ENCODE measurements at places on chromosomes 11 and 22.

- DNase-seq, result no peak
Measured at GRCh38 chr11:62919898-62920640, 1.1 kb downstream of the CHRM1 start.

DNA sequence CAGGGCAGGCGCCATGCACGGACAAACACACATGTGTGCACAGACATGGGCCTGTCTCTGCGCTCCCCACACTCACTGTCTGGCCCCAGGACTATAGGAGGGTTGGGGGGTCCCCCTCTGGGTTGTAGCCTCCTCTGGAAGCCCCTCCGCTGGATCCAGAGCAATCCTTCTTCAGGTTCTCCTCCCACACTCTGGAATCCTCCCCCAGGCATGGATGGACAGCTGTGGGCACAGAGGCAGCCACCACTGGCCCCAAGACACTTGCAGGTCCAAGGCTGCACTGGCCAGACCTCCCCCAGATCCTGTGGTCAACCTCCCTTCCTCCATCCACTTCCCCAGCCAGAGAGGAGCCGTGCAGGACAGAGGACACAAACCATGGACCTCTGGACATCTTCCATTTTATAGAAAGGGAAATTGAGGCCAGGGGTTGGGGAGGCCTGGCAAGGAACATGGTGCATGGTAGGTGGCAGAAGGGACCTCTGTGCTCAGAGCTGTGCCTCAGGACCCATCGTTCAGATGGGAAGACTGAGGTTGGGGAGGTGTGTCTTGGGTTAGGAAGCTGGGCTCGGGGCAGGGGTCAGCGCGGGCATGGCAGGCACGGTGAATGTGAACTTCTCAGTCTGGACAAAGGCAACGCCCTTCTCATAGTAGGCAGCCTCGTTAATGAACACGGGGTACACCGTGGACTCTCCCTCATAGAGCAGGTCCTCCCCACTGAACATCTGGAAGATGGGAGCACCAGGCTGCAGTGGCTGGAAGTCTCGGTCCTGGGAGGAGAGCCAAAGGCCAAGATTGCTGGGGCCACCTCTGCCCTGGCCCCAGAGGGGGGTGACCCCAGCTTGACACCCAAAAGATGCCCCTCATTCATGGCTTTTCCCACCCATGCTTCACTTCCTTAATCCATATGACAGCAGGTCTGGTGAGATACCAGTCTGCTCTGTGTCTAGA lies 2.9 kb upstream of the TBX10 start:
- no peak for DNase-seq

GRCh38 chr11:13697710-13698109 lies 29.2 kb downstream of the FAR1 start:
- DNase-seq, result no peak

DNA sequence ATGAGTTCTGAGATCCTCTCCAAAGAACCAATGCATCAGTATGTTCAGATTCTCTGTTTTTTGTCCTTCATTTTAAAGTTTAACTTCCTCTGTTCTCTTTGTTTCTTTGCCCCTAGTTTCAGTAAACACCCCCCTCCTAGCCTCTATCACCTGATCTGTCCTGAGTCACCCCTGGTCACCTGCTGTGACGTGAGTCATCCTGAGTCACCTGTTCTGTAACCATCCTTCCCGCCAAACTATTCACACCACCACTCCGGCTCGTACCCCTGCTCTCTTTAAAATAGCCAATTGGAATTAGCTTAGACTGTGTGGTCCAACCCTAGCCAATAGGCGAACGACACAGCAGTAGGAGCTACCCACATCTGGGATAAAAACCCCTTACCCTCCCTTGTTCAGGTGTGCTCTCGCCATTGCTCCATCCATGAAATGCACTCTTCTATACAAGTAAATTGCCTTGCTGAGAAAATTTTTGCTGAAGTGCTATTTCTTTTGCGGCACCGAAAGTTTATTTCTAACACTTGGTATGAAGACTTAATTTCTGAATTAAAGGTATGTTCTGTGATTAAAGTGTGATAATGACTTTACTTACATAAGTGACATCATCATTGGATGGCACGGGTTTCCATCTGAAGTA lies 318.4 kb downstream of the AASDHPPT start:
- no peak for DNase-seq

- DNase-seq, result no peak
Measured at GRCh38 chr22:29703569-29704195, 16.1 kb upstream of the CABP7 start.

DNA sequence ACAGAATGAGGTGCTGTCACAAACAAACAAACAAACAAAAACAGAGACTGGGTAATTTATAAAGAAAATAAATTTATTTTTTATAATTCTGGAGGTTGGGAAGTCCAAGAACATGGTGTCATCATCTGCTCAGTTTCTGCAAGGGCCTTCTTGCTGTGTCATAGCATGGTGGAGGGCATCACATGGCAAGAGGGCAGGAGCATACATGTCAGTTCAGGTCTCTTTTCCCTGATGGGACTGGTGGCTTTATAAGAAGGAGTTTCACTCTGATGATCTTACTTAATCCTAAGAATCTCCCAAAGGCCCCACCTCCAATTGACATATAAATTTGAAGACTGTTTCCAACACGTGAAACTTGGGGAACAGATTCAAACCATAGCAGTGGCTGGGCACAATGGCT lies 135.7 kb downstream of the NECTIN1 start:
- DNase-seq, result no peak

- DNase-seq, result no peak
Measured at GRCh38 chr22:49009359-49010063, 818.2 kb downstream of the BRD1 start.

DNA sequence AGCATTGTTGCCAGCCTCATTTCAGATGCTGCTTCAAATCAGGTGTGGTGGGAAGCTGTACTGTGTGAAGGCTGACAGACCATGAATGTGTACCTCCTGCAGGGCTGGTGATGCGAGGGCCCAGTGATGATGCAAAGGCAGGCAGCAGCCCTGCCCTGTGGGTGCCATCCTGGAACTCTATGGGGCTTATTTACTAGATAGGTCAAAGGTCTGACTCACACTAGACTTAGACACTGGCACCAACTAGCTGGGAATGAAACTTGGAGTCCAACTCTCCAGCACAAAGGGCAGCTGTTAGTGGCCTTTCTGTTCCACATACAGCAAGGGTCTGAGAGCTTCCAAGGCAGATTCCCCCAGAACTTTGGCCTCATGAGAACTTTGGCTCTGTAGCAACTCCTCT lies 138.4 kb downstream of the TTC17 start:
- DNase-seq, result no peak

GRCh38 chr22:45577746-45578523 lies 75.3 kb downstream of the FBLN1 start:
- DNase-seq, result peak; percentile 55

- no peak for DNase-seq
Measured at GRCh38 chr11:65546217-65546958, 11.8 kb downstream of the LTBP3 start.

DNA sequence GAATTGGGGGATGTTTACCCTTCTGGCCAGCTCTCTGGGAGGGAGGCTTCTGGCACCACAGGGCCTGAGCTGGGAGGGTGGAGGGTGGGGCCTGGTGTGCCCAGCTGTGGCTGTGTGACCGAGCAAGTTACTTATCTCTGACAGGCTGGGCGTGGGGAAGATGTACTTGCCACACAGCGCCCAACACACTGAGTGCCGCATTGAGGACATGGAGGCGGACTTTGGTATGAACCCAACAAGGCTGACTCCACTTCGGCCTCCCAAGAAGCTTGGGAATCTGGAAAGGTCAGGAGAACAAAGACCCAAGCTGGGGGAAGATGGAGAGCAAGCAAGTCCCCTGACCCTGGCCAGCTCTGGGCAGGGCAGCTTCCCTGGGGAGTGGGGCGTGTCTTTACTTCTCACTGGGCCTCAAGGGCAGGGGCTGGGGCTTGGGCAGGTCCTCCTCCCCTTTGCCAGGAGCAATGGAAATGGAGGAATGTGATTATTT lies 2.4 kb upstream of the MGAT3 start:
- DNase-seq, result no peak

DNA sequence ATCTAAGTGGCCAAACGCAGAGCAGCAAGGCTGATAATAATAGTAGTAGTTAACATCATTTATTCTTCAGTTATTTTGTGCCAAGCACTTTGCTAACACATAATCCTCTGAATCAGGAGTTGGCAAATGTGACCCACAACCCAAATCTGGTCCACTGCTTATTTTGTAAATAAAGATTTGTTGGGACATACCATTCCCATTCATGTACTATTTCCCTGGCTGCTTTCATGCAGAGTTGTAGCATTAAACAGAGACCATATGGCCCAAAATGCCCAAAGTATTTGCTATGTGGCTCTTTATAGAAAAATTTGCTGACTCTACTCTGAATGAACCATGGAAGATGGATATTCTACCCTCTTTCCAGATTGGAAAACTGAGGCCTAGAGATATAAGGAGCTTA lies 50.3 kb downstream of the COMMD9 start:
- no peak for DNase-seq

- no peak for DNase-seq
Measured at GRCh38 chr11:110968348-110969062, 256.3 kb upstream of the ARHGAP20 start.

DNA sequence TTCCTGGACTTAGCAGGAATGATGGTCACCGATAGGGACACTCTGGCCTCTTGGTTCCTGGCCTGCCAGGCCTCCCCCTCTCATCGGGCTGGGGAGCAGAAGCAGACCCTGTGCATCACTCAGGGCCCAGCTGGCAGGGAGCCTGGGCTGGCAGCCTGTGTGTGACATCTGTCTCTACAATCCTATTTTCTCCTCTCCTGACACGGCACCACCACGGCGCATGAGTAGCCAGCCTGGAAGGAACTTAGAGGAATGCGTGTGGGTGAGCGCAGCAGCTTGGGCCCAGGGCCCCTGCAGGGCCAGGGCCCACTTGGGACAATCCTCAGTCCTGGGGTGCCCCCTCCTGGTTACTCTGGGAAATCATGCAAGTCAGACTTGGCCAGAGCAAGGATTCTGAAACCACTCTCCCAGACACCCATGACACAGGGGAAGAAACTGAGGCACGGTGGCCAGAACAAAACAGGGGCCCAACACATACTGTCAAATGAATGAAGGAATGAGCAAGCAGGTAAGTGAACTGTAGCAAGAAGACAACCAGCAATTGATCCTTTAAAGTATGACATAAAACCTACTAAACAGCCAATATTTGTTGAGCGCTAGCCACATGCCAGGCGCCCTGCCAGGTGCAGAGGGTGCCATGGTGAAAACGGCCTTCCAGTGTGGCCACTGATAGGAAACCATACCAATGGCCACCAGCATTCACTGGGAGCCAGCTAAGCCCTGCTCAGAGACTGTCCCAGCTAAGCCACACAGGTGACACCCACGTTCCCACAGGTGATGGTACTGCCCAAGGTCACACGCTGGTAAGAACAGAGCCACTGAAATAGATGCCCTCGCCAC lies 13.3 kb downstream of the RSPH14 start:
- DNase-seq, result peak; percentile 50

- DNase-seq, result no peak
Measured at GRCh38 chr11:95465887-95466286, 234.9 kb upstream of the SESN3 start.

DNA sequence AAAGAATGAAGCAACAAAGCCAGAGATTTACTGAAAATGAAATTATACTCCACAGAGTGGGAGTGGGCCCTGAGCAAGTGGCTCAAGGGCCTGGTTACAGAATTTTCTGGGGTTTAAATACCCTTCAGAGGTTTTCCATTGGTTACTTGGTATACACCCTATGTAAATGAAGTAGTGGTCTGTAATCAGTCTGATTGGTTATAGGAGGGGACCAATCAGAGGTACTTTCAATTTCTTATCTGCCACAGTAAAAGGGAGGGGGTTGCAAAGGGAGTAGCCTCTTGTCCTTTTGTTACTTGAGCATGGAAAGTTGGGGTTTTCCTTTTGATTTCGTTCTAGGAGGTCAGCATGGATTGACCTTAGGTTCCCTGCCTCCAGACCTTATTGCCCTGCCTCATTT lies 63.5 kb downstream of the ATM start:
- DNase-seq, result no peak

- no peak for DNase-seq
Measured at GRCh38 chr11:122634501-122634900, 21.0 kb upstream of the UBASH3B start.

DNA sequence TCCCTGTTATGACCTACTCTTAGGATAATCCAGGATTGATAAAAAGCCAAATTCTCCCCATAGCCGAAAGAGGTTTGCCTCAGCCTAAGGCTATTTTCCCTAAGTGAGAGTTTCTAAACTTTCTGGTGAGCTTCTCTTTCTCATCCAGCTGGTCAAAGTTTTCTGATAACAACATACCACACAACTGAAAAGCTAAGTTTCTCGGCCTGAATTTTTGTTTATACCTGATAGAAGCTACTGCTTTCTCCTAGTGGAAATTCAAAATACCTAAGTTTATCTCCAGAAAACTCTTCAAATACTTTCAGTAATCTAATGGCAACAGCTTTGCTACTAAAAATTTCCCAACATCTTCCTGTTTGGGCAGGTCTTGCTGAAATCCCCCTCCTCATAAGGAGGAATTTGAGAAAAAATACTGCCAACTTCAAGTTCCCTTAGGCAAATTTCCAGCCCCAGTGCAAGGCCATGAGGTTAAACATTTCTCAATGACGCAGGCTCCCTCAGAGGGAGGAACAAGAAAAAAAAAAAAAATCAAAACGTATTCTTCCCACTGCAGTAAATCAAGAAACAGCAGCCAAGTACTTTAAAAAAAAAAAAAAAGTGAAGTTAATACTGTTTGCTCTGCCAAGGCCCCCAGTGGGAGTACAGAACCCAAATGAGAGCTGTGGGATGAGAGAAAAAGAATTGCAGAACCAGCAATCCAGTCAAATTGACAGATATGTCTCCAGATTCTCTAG lies 127.0 kb downstream of the MRTFA start:
- no peak for DNase-seq

DNA sequence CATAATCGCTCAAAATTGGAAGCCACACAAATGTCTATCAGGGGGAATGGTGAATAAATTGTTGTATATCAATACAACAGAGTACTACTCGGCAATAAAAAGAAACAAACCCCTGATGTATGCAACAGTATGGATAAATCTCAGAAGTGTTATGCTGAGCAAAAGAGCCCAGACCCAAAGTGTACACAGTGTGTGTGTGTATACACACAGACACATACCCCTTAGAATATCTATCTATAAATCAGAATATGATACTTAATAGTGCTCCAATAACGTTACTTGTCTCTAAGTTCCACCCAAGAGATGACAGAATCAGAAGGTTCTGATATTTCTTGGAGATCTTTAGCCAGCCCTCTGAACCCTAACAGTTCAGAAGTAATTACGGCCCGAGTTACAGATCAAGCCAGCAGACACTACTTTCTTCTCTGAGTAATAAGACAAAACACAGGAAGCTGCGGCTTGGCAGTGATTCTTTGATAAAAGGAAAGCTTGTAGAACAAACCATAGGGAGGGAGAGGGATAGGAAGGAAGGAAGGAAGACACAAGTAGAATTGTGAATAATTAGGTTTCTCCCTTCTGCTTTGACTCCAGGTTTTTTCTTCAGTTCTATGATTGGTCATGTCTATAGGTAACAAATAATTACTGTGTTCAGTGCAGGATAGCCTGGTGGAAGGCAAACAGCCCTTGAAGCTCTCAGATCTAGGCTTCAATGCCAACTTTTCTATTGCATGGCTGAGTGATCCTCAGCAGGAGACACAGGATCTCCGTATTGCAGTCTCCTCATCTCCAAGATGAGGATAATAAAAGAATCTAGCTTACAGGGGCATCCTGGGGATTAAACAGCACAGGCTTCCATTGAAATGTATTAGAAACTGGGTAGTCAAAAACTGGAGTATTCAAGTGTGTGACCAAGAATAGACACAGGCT lies 75.6 kb upstream of the TEAD1 start:
- no peak for DNase-seq

All from H54 (cell line).